ENCODE measurements at places on chromosomes 3 and 15. TPM values are rescaled to one million over a fixed set of nuclear protein-coding genes. Genes with fewer than 3 reads are reported as not detected.

The TMEM212 gene
- not detected for total RNA-seq

The SPINT1 gene
- 4.2 TPM for total RNA-seq

The GPR160 gene
- 19.9 TPM for total RNA-seq

The PPARG gene
- total RNA-seq: 1.9 TPM

The FRMD5 gene
- total RNA-seq: not detected

The ADCY5 gene
- total RNA-seq: not detected

The AGTR1 gene
- total RNA-seq: 0.10 TPM

The ZNF385D gene
- 0.21 TPM for total RNA-seq

The NR1I2 gene
- not detected for total RNA-seq

The PYGO1 gene
- under 0.01 TPM for total RNA-seq

The CHRD gene
- 0.31 TPM for total RNA-seq

The HTR3E gene
- total RNA-seq: not detected

The THAP10 gene
- 0.10 TPM for total RNA-seq

The MYZAP gene
- total RNA-seq: 5.1 TPM

The NDUFB4 gene
- total RNA-seq: 71.6 TPM

The FETUB gene
- not detected for total RNA-seq

The ISY1 gene
- 24.9 TPM for total RNA-seq

The TP63 gene
- total RNA-seq: 0.21 TPM

The TRPM1 gene
- not detected for total RNA-seq

The CPLX3 gene
- not detected for total RNA-seq

The CYP8B1 gene
- under 0.01 TPM for total RNA-seq

The MRPS22 gene
- 65.3 TPM for total RNA-seq

The TPRA1 gene
- 9.3 TPM for total RNA-seq

The SEMA6D gene
- under 0.01 TPM for total RNA-seq

The ZNF662 gene
- 1.2 TPM for total RNA-seq

The CPN2 gene
- not detected for total RNA-seq

The TICRR gene
- total RNA-seq: 0.10 TPM

The LSMEM2 gene
- total RNA-seq: not detected

The NOX5 gene
- total RNA-seq: not detected

The ANKDD1A gene
- total RNA-seq: 11.3 TPM

The TIGIT gene
- total RNA-seq: 4.1 TPM

The DUOX1 gene
- 0.10 TPM for total RNA-seq

The GABPB1 gene
- total RNA-seq: 82.1 TPM

The TGM4 gene
- not detected for total RNA-seq

The SLC28A1 gene
- total RNA-seq: not detected

The TMF1 gene
- total RNA-seq: 81.4 TPM

The MRPL3 gene
- 54.7 TPM for total RNA-seq

The PLOD2 gene
- 1.8 TPM for total RNA-seq

The FANCI gene
- total RNA-seq: 11.5 TPM

The SERINC4 gene
- not detected for total RNA-seq

The MAP1A gene
- 2.4 TPM for total RNA-seq

The FSIP1 gene
- 0.94 TPM for total RNA-seq

The PAK6 gene
- total RNA-seq: 0.42 TPM
